ENCODE measurements at places on chromosomes 13 and 19.
A peak's percentile ranks its signal among the peaks of the same experiment; 100 is the strongest.

GRCh38 chr13:112245179-112245724, 130.9 kb upstream of the SPACA7 start:
- no peak for DNase-seq

DNA sequence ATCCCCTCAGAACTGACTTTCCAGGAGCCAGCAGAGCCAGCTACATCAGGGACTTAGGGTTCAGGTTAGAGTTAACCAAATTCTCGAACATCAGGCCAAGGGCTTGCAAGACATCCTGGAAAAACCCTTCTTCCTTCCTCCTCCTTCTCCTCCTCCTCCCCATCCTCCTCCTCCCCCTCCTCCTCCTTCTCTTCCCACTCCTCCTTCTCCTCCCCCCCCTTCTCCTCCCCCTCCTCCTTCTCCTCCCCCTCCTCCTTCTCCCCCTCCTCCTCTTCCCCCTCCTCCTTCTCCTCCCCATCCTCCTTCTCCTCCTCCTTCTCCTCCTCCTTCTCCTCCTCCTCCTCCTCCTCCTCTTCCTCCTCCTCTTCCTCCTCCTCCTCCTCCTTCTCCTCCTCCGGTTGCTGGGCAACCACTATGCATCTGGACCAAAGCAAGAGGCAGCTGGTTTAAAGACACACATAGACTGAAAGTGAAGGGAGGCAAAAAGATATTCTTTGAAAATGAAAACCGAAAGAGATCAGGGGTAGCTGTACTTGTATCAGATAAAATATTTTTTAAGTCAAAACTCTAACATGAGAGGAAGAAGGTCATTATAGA, 5.9 kb upstream of the CCL25 start:
- no peak for DNase-seq

DNA sequence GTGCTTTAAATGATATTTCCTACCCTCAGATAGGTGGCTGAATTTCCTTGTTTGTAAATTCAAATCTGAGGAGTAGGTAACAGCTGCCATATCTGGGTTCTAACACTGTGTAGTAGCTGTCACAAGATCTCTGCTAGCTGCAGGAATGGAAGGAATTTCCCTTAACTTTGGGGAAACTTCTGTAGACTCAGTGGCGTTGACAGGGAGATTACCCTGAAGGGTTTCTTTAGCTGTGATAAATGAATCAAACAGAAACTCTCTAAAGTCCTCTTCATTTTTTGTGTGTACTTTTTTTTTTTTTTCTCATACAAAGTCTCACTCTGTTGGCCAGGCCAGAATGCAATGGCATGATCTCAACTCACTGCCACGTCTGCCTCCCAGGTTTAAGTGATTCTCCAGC, 5.3 kb upstream of the EPSTI1 start:
- no peak for DNase-seq

DNA sequence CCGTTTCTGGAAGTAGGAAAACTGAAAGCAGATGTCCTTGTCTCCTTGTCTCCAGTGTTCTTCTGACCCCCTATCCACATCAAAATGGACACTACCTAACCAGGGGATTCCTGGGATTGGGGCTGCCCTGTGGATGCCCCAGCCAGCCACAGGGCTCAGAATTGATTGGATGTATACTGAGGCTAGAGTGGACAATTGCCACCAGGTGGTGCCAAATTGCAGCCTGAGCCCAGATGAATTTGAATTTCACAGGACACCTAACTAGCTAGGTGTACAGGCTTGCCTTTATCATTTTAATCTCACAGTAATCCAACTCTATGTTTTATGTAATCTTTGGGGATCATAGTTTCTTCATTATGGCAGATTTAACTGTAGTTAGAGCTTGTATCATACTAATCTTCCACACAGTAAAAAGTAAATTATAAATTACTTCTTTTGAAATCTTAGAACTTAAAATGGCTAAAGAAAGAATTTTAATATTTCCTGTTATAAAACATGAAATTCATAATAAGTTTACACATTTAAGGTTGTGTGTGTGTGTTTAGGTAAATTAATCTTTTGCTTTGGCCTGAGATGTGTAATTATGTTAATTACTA, 58.0 kb downstream of the PIBF1 start:
- peak; percentile 56 for DNase-seq

DNA sequence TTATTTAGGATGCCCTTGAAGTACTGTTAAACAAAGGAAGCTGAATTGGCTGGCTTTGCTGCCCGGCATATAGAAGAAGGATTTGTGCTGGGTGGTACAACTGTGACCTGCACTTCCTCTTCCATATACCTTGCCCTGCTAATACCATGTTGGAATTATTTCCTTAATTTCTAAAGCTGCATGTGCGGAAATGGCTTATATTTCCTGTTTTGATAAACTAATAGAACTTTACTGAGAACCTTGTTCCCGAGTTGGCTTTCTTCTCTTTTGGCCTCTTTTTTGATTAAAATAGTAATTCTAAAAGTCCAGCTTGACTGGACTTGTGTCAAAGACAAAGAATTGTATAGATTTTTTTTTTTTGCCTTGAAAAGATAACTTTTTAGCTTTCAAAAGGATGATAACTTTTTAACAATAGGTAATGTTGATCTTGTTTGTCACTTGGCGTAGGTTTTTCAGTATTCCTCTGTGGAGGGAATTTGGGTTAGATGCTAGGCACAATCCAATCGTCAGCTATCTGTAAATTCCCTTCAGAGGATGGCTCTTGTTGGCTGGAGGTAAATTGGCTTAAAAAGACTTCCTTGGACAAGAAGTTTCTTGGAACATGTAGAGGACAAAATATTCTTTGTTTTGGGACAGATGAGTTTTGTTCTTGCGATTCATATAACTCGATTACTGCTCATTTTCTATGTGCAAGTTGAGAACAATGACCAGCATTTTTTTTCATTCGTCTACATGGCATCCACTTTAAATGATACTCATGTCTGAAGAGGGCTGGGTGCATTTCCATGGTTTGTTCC, 41.4 kb downstream of the COL4A2 start:
- DNase-seq: no peak

DNA sequence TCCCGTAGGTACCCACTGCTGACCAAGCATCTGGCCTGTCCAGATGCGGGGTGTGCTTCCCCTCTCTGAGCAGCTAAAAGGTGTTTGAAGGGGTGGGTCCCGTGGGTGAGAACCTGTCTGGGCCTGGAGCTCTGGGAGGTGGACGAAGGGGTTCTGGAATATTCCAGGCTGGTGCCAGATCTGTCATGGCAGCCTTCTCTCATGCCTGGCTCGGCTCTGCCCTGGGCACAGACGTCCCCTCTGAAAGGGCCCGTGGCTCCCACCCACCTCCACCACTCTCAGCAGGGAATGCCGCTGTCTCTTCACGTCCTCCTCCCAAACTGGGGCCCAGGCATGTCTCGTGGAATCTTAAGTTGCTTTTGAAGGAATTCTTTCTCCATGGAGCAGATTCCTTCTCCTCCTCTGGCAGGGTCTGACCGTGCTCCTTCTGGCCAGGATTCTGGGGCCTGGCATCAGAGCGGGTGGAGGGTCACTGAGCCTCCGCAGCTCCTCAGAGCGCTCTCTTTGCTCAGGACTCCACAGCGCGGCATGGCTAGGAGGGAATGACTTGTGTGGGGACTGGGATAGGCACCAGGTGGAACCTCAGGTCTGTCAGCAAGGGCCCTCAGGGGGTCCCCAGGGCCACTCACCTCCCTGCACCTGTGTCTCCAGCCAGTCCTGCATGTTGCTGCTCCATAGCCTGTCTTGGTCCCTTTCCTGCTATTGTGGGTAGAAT, 5.9 kb upstream of the MCF2L start:
- no peak for DNase-seq

DNA sequence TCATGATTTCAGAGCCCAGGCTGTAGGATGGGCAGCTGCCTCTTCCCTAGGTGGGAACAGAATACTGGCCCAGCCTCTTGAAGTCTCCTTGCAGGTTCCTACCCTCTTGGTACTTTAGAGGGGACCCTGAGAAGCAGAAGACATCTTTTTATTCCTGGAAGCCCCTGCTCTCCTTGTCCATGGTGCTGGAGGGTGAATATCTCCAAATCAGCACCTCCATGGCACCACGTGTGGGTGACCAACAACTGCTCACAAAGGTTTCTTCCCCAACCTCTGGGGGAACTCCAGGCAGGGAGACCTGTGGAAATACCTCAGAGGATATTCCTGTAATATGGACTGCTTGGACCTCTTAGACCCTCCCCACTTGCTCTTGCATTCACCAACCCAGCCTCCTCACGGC, 48.1 kb upstream of the TSHZ3 start:
- no peak for DNase-seq

GRCh38 chr13:61110732-61111131, 304.9 kb downstream of the PCDH20 start:
- DNase-seq: no peak

DNA sequence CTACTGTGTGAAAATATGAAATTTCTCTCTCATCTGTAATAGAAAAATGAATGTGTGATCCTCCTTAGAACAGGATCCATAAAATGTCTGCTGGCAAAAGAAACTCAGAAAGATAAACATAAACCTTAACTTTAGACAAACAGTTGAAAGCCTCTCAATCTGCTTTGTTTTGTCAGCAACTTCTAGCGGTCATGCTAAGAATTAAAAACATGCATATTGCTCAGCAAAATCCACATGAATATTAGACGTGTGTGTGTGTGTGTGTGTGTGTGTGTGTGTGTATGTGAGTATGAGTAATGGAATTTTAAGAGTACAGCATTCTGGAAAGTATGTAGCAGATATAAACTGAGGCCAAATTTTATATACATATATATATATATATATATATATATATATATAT, 1779.2 kb upstream of the MIR17HG start:
- no peak for DNase-seq

- no peak for DNase-seq
Measured at GRCh38 chr13:111530137-111530870, 209.9 kb downstream of the TEX29 start.
